A172 (cell line): ENCODE measurements at places on chromosomes 7 and 10. TPM values are rescaled to one million over a fixed set of nuclear protein-coding genes. Genes with fewer than 3 reads are reported as not detected.

HOXA2 gene
- total RNA-seq, result 0.17 TPM in 1 of 2 replicates, not detected in the other

AKR1C4 gene
- total RNA-seq, result not detected in 2 replicates

RGR gene
- not detected in 2 replicates for total RNA-seq

PTF1A gene
- not detected in 2 replicates for total RNA-seq

TRIL gene
- not detected in 2 replicates for total RNA-seq

MYL10 gene
- not detected in 2 replicates for total RNA-seq

MRC1 gene
- not detected in 2 replicates for total RNA-seq

TWIST1 gene
- total RNA-seq, result 15.6 and 20.9 TPM in 2 replicates

OR2A42 gene
- total RNA-seq, result not detected in 2 replicates

ENTPD1 gene
- 1.9 and 2.5 TPM in 2 replicates for total RNA-seq

ADAM12 gene
- 7.1 and 8.1 TPM in 2 replicates for total RNA-seq

ACSL5 gene
- 0.91 and 0.96 TPM in 2 replicates for total RNA-seq

FAM25G gene
- not detected in 2 replicates for total RNA-seq

DNA sequence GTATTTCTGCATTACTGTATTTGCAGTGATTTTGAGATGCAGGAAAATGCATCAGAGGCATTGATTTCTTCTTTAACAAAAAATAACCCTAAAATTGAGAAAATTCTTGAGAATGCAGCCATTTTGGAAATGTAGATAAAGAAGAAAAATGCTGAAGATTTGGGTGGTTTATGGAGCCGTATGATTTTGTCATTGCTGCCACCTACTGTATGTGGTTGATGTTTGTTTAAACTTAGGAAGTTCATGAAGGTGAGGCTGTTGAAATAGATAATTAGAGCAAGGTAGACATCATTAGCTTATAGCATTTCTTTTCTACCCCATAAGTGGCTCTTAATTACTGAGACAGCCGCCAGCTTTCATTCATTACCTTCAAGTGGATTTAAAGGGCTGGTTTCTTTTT is 92.1 kb upstream of the SAMD8 start:
- peak; percentile 45 for DNase-seq

GRCh38 chr7:108499566-108499965 is 26.4 kb downstream of the PNPLA8 start:
- no peak for DNase-seq

DNA sequence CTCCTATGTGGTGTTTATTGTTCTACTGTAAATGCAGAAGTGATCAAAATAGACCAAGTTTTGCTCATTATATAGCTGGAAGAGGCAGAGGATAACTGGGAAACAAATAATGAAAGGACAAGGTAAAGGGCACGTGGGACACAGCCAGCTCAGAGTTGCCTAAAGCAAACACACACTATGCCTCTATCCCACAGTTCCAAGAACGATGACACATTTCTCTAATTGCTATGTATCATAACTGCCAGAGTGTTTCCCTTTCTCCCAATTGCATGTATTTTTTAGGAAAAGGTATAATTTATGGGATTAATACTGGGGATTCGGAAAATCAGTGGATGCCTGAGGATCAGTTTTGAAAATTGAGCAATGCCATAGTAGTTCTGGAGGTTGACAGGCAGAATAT is 49.0 kb downstream of the CCDC71L start:
- no peak for DNase-seq

DNA sequence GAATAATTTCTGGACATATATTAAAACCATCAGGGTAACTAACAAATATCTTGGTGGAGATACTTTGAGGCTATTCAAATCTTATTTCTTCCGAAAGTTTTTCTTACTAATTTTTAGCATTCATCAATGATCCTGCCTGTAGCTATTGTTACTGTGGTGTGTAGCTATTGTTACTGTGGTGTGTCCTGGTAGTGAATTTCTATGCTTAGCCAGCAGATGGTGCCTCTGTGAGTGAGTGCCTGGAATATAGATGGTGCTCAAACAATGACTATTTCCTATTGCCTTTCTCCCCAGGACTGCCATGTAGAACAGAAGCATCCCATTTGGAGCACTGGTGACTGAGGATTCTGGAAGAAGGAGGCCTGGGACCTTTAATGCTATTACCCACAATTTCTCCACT is 245.7 kb downstream of the CCSER2 start:
- no peak for DNase-seq

- no peak for DNase-seq
These were observed 161.0 kb upstream of the FAM171A1 start for GRCh38 chr10:15531927-15532722.

DNA sequence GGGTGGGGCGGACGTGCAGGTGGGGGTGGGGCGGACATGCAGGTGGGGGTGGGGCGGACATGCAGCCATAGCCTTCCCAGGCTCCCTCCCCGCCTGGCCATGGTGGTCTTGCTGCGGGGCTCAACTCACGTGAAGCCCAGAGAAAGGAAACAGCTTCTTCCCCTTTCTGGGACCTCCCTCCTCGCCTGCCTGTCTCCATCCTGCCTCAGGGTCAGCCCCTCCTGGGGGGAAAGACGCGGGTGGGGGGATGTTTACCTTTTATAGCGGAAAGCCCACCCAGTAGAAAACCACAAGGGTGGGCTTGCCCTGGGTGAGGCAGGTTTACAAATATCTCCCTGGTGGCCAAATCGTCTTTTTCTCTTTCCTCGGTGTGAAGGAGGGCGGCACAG is 520.0 kb downstream of the GLRX3 start:
- DNase-seq, result no peak

GRCh38 chr10:96858706-96859050 is 26.6 kb downstream of the LCOR start:
- no peak for DNase-seq

GRCh38 chr7:132386201-132386681 is 190.0 kb downstream of the PLXNA4 start:
- peak; percentile 11 for DNase-seq

- DNase-seq, result no peak
These were observed 766 bp upstream of the ZMYND11 start for GRCh38 chr10:134247-135131.

GRCh38 chr10:35470248-35470924 is 134.1 kb downstream of the CCNY start:
- no peak for DNase-seq

GRCh38 chr10:13291061-13291460 is 8.8 kb downstream of the PHYH start:
- DNase-seq, result peak; percentile 49

GRCh38 chr7:17844514-17845196 is 95.6 kb downstream of the SNX13 start:
- DNase-seq, result no peak

GRCh38 chr10:78471326-78471722 is 437.7 kb downstream of the RPS24 start:
- DNase-seq, result no peak

- no peak for DNase-seq
These were observed 125.3 kb downstream of the HTR7 start for GRCh38 chr10:90732581-90732980.

DNA sequence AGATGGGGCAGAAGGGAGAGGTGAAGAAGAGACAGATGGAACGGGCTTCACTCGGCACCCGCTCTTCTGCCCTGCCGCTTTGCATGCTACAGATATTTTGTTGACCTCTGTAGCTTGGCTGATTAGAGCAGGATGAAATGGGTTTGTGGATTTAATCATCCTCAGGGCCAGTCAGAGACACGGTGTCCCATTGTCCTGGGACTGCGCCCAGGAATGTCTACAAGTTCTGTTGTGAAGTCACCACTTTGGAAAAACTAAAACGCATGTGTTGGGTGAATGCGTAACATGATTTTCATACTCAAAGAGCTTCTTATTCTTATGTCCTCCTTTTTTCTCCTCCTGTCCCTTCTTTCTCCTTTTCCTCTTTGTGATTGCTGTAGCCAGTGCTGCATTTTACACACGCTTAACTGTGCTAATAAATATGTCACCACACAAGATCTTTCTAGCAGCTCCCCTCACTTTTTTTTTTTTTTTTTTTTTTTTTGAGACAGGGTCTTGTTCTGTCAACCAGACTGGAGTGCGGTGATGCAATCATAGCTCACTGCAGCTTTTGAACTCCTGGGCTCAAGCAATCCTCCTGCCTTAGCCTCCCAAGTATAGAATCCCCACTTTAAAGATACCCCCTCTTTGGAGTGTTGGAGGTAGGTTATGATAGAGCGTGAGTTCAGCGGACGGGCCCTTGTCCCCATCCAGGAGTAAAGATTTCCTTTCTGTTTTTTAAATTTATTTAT is 3.4 kb downstream of the CPA4 start:
- DNase-seq, result no peak

GRCh38 chr10:118276204-118276603 is 65.9 kb downstream of the FAM204A start:
- no peak for DNase-seq

DNA sequence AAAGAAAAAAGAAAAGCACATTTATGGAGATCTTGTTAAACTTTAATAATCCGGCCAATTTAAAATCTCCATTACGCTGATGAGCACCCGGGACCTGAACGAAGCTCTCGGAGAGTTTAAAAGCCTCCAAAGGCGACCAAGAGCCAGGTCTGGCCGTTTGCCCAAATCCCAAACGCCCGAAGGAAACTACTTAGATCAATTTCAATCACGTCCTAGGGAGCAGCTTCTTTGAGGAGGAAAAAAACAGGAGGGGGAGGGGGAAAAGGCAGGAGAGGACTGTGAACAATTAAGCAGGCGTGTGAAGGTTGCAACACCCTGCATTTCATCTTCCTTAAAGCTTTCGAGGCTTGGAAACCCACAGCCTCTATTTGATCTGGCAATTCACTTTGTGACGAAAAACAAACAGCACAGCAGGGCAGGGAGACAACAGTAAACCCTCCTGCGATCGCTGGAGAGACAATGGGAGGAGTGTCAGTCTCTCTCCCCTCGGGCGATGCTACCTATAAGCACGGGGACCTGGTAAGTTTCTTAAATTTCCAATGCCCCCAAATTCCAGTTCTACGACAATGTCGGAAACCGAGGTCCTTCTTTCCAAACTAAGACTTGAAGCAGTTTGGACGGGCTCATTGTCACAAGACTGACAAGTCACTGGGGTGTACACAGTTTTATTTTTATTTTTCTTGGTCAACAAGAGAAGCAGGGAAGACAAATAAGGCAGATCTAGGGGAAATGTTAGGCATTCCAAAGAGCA is 1.2 kb downstream of the KLF6 start:
- no peak for DNase-seq

DNA sequence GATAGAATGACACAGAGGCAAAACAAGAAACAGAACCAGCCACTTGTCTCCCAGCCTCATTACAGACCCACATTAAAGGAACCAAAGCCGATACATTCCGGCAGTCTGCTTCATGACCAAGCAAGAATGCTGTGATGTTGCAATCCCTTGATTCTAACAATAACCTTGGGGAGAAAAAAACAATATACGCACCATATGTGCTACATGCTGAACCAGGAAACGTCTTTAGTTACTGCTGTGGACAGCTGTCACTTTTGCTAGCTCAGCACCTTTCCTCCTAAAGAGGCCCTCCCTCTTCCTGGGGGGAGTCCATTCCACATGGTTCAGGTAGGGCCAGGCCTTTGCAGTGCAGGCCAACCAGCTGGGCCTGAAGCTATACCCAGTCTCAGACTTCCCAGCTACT is 79.1 kb downstream of the PRTFDC1 start:
- DNase-seq, result no peak

GRCh38 chr10:86632009-86632800 is 22.1 kb upstream of the OPN4 start:
- no peak for DNase-seq

DNA sequence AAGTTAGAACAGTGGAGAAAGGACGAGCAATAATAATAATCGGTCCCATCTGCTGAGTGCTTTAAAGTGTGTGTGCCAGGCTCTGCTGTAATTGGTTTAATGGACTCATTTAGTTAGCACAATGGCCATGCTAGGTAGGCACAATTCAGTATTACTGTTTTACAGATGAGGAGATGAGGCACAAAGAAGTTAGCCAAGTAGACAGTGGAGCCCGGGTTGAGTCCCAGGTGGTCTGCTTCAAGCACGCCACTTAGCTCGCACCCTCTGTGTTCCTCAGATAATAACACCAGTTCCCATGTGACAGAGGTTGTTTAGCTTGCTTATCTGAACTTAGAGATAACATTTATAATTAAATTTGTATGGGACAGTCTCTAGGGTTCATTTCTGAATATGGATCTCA is 101.6 kb upstream of the GJD4 start:
- DNase-seq, result no peak

GRCh38 chr7:143237366-143237765 is 15.5 kb downstream of the TAS2R40 start:
- DNase-seq, result no peak

- DNase-seq, result no peak
These were observed 30.7 kb upstream of the STOX1 start for GRCh38 chr10:68796605-68797004.

DNA sequence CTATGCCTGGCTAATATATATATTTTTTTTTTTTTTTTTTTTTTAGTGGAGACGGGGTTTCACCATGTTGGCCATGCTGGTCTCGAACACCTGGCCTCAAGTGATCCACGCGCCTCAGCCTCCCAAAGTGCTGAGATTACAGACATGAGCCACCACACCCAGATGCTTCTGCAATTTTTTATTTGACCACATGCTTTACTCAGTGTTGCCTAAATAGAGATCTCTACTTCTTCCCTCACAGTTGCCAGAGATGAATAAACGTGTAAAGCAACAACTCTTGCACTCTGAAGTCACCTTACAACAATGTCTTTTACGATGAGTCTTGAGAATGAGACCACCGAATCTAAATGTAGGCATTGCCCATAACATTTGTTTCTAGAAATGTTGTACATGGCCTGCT is 107.9 kb upstream of the FRMD4A start:
- no peak for DNase-seq

- no peak for DNase-seq
These were observed 59.3 kb upstream of the IGFBP3 start for GRCh38 chr7:45980181-45980905.

DNA sequence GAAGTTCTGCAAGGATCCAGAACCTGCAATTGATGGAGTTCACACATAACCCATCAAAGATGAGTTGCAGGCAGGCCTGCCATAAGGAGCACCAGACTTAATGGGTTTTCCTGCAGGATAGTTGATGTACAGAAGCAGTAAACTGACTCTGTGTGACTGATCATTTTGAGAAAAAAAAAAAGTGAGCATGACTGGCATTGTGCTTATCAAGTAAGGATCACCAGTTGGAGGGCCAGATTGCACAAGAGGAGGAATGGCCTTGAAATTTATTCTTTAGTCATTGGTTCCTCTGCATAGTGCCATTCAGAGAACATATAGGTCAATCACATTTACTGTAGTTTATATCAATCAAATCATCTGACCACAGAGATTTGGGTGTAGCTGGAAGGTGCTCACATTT is 3.8 kb downstream of the CYP3A43 start:
- no peak for DNase-seq

GRCh38 chr10:80280071-80280800 is 9.2 kb downstream of the MAT1A start:
- no peak for DNase-seq

GRCh38 chr10:119233821-119234220 is 26.4 kb downstream of the GRK5 start:
- DNase-seq, result no peak

GRCh38 chr7:11212816-11213215 is 239.1 kb downstream of the PHF14 start:
- DNase-seq, result no peak

- no peak for DNase-seq
These were observed 14.0 kb upstream of the SEM1 start for GRCh38 chr7:96723622-96724021.
